Esophagus muscularis mucosa (tissue), 4 donors: ENCODE measurements at places on chromosomes 5 and 9. TPM values are rescaled to one million over a fixed set of nuclear protein-coding genes. Genes with fewer than 3 reads are reported as not detected.

The DPYSL3 gene
- total RNA-seq, result 295 TPM

DNA sequence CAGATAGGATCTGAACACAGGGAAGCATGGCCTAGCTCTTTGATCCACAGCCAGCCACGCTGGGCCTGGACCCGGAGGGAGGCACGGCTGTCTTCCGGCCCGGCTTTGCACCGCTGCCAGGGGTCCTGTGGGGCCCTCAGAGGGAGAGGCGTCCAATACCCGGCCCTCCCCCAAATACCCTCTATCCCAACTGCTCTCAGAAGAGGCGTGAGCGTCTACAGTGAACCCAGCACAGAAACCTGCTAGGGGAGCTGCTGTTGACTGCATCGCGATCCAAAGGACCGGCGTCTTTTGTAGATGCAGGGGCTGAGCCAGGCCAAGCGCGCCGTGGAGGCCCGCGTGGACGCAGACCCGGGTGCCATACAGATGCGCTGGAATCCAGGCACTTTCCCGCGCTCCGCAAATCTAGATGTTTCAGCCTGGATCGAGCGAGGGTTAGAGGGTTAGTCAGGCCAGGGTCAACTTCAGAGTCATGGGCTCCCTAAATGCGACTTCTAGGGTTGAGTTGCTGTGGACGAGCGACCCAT is 1.1 kb upstream of the TCF7 start:
- no peak for DNase-seq

DNA sequence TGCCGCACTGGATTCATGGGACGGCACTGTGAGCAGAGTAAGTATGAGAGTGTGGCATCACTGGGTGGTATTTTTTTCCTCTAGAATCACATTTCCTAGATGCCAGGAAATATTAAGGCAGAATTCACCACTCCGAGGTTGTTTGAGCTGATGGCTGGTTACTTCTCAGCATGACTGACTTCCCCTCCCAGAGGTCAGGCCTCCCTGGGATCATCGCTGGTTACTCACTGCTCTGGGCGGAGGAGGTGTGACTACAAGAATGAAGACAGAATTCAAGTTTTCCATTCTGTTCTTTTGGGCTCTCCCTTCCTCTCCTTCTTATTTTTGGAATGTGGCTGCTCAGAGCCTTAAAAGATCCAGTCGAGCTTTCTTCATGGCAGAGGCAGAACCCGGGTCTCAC is 76.6 kb upstream of the PRRC1 start:
- DNase-seq, result peak; percentile 87

The TJP2 gene
- 128 TPM for total RNA-seq

DNA sequence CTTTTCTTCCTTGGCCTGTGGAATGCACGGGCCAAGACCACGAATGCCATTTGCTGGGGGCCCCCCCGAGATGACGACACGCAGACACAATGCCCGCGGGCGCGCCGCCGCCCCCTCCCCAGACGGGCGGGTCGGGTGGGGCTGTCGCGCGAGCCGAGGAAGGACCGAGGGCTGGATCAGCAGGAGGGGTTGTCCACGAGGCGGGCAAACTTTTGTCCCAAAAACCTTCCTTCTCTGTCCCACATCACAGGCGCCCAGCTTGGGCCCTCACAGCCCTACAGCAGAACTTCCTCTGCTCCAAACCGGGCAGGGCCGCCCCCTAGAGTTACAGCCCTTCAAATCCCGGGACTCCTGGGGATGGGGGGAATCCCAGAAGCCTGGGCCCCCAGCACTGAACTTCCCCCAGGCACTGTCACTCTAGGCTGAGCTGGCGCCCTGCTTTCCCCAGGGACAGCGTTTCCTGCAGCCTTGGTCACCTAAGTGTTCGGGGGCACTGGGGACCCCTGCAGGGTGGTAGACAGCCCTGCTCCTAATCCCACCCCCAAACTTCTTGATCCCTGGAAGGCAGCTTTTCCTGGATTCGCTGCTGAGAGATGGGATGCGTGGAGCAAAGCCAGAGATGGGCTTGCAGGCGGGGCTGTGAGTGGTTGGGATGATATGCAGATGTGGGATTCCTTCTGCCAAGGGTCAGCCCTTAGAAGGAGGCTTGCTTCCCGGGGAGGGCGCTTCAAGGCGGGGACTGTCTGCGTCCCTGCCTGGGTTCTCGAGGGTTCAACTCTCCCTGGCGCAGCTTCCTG is 980 bp downstream of the COL5A1 start:
- DNase-seq, result no peak

GRCh38 chr5:10331341-10331796 is 22.1 kb upstream of the MARCHF6 start:
- DNase-seq, result no peak

GRCh38 chr9:130128733-130129431 is 43.3 kb upstream of the NCS1 start:
- DNase-seq, result peak; percentile 93

The SH3RF2 gene
- 1.7 TPM for total RNA-seq

GRCh38 chr5:180034564-180034963 is 37.0 kb downstream of the RNF130 start:
- DNase-seq, result no peak

The DRD1 gene
- 0.06 TPM for total RNA-seq

GRCh38 chr9:5073701-5074100 is 88.6 kb downstream of the JAK2 start:
- DNase-seq, result no peak

The PCDHA9 gene
- 0.23 TPM for total RNA-seq

GRCh38 chr5:383621-384020 is 59.4 kb upstream of the EXOC3 start:
- DNase-seq, result no peak

DNA sequence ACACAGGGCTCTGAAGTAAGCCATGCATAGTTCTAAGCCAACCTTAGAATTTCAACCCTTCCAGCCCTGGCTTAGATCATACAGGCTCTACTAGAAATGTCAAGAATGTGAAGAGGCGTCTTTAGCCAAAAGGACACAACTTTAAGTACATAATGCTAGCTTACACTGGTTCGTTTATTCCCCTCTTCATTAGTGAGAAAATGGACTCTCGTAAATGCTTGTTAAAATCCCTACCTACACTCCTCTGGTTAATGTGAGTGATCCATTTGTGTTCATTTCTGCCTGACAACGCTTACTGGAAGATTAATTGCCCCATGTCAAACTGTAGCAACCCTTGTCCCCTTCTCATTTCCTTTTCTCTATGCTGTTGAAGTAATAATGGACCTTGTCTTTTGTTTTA is 149.3 kb upstream of the POU5F2 start:
- DNase-seq, result no peak

- no peak for DNase-seq
These were observed 726.4 kb upstream of the GRAMD2B start for GRCh38 chr5:125696762-125697161.
